AG04450 (cell line): ENCODE measurements at places on chromosomes 13 and 19. TPM values are rescaled to one million over a fixed set of nuclear protein-coding genes. Genes with fewer than 3 reads are reported as not detected.
A peak's percentile ranks its signal among the peaks of the same experiment; 100 is the strongest.

GRCh38 chr13:110648146-110648819 is 32.9 kb downstream of the NAXD start:
- no peak for DNase-seq

TUBA3C gene
- polyA plus RNA-seq, result not detected in 2 replicates

DNA sequence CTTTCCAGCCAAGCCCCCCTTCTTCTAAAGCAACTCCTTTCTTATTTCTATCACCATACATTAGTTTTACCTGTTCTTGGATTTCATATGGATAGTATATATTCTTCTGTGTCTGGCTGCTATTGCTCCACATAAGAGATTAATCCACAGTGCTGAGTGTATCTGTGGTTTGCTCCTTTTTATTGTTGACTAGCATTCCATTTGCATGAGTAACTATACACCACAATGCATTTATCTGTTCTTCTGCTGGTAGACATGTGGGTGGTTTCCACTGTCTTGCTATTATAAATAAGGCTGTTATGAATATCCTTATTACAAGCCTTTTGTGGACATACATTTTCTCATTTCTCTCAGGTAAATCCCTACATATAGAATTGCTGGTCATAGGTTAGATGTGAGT is 138.2 kb downstream of the SLC7A1 start:
- DNase-seq, result no peak

GNG8 gene
- polyA plus RNA-seq, result not detected in 2 replicates

GRCh38 chr13:114118086-114118485 is 14.3 kb downstream of the RASA3 start:
- no peak for DNase-seq

GRCh38 chr13:48790199-48790598 is 136.5 kb downstream of the CYSLTR2 start:
- no peak for DNase-seq

PPP6R1 gene
- 24.5 and 30.1 TPM in 2 replicates for polyA plus RNA-seq

- DNase-seq, result no peak
Observed at GRCh38 chr19:1074544-1075283, 7.7 kb downstream of the ARHGAP45 start.

DNA sequence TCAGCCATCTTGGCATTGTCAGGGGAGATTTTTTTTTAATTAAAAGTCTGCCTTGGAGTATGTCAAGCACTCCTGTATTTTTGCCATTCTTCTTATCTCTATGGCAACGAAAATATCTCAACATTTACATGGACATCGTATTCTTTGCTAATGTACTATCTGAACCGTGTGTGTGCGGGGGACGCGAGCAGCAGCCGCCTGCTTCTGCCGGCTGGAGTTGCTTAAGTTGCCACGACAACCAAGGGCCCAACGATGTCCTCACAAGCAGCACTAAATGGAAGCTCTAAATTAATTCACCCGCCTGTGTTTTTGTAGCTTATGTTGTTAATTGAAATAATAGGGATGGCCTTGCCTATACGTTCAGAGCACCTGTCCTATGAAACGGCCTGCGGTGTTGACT is 309.5 kb downstream of the TEX29 start:
- DNase-seq, result no peak

ZNF540 gene
- 0.41 and 0.48 TPM in 2 replicates for polyA plus RNA-seq

DNA sequence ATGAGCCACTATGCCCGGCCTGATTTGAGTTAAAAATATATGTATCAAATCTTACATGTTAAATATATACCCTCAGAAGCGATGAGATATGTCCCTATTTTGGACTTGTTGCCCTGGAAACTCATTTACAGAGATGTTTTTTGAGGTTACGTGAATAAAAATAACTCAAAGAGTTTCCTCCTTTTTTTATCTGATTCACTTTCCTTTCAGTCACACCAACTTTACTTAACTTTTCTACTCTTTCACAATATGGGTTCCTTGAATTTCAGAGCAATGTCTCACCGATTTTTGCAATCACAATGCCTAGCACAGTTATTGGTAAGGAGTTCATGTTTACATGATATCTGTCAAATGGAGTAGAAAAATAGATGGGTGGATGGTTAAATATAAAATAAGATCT is 2.3 kb downstream of the OR7C2 start:
- DNase-seq, result no peak

CADM4 gene
- polyA plus RNA-seq, result 3.7 and 5.3 TPM in 2 replicates

GRCh38 chr13:100478107-100478809 is 110.3 kb downstream of the GGACT start:
- DNase-seq, result no peak

DNA sequence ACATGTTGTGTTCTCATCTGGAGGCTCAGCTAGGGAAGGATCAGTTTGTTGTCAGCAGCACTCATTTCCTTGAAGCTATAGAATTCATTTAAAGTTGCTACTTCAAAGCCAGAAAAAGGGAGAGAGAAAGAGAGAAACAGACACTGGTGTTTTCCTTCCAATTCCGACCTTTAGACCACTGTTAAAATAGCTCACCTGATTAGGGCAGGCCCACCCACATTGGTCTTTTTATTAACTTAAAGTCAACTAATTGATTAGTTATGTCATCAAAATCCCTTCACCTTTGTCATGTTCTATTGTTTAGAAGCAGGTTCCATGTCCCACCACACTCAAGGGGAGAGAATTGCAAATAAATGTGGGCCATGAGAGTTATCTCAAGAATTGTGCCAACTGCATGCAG is 560.2 kb downstream of the PCDH17 start:
- DNase-seq, result no peak

DNA sequence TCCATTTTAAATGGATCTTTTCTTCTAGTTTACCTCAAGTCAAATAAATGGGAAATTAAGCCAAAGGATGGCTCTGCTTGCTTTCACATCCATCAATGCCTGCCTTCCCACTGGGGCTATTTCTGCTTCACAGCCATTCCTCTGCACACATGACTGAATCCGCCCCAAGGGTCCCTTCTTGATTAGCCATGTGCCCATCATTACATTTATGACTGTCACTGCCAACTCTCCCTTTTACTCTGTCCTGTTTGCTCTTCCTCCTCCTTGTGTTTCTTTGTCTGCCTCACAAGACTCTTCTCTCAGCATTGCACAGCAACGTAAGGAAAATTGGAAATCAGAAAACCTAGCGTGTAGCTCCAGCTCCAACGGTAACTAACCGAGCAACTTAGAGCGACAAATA is 410.2 kb downstream of the TBC1D4 start:
- DNase-seq, result no peak

C2CD4C gene
- 0.05 TPM in 1 of 2 replicates, not detected in the other for polyA plus RNA-seq

DNA sequence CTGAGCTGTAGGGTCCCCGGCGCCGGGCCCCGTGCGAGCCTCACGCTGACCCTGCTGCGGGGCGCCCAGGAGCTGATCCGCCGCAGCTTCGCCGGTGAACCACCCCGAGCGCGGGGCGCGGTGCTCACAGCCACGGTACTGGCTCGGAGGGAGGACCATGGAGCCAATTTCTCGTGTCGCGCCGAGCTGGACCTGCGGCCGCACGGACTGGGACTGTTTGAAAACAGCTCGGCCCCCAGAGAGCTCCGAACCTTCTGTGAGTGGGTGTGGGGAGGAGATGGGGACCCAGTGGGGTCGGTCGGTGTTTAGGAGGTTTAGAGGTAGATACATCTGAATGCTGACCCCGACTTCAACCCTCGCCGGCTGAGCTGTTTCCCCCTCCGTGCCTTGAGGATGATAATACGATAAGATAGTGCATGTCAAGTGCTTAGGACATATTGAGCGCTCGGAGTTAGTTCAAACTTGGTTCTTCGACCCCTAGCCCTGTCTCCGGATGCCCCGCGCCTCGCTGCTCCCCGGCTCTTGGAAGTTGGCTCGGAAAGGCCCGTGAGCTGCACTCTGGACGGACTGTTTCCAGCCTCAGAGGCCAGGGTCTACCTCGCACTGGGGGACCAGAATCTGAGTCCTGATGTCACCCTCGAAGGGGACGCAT is 1.9 kb downstream of the ICAM5 start:
- no peak for DNase-seq

COL4A1 gene
- polyA plus RNA-seq, result 206 and 210 TPM in 2 replicates

GRCh38 chr19:1446713-1447481 is 3.0 kb upstream of the APC2 start:
- no peak for DNase-seq

GRCh38 chr13:108777421-108778420 is 148.3 kb downstream of the MYO16 start:
- peak; percentile 21 for DNase-seq

DNA sequence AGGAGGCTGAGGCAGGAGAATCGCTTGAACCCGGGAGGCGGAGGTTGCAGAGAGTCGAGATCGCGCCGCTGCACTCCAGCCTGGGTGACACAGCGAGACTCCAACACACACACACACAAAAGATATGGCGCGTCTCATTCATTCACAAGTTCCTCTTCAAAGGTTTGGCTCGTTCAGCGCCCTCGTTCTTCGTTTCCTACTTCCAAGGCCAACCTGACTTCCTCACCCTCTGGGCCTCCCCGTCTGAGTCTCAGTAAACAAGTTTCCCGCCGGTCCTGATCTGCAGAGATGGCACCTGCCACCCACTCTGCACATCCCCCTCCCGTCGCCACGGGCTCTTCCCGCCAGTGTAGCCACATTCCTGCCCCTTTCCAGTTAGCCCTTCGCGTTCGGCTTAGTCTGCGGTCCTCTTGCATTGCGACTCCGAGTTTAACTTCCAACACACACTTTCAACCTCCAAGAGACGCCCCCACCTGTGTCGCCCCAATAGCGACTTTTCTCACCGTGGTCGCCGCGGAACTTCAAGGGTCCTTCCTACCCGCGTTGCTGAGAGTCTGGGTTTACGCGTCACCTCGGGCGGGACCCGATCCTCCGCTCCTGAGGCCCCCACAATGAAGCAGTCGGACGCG is 1.3 kb upstream of the BSG start:
- no peak for DNase-seq

KCTD15 gene
- 15.6 and 19.7 TPM in 2 replicates for polyA plus RNA-seq

MAB21L1 gene
- 0.02 and 0.07 TPM in 2 replicates for polyA plus RNA-seq

GRCh38 chr13:48078251-48078656 is 16.6 kb downstream of the MED4 start:
- DNase-seq, result no peak

WDR87 gene
- polyA plus RNA-seq, result not detected in 2 replicates

LRP3 gene
- 9.5 and 15.8 TPM in 2 replicates for polyA plus RNA-seq

FBN3 gene
- polyA plus RNA-seq, result not detected in 2 replicates

SNRPD2 gene
- polyA plus RNA-seq, result 531 and 608 TPM in 2 replicates

DNA sequence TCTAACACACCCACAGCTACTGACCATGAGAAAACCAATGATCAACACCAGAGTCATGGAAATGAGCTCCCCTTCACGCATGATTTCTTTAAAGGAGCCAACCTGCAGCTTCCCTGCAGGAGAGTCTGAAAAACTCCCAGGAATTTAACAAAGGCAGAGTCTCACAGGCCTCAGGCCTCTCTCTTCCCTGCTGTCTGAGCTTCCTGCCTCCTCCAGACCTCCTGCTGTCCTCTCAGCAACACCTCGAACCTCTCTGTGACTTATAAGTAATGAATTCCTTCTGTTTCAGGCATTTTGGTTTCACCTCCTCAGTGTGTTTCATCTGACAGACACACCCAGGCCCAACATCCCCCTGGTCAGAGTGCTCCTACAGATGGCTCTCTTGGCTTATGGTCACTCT is 1044.4 kb downstream of the UQCRFS1 start:
- no peak for DNase-seq

GPR12 gene
- not detected in 2 replicates for polyA plus RNA-seq

GRCh38 chr13:111492341-111492950 is 172.0 kb downstream of the TEX29 start:
- DNase-seq, result no peak

- no peak for DNase-seq
Observed at GRCh38 chr19:42635233-42635539, 40.5 kb upstream of the CEACAM8 start.

ELSPBP1 gene
- polyA plus RNA-seq, result not detected in 2 replicates

PROZ gene
- polyA plus RNA-seq, result not detected in 2 replicates

DNA sequence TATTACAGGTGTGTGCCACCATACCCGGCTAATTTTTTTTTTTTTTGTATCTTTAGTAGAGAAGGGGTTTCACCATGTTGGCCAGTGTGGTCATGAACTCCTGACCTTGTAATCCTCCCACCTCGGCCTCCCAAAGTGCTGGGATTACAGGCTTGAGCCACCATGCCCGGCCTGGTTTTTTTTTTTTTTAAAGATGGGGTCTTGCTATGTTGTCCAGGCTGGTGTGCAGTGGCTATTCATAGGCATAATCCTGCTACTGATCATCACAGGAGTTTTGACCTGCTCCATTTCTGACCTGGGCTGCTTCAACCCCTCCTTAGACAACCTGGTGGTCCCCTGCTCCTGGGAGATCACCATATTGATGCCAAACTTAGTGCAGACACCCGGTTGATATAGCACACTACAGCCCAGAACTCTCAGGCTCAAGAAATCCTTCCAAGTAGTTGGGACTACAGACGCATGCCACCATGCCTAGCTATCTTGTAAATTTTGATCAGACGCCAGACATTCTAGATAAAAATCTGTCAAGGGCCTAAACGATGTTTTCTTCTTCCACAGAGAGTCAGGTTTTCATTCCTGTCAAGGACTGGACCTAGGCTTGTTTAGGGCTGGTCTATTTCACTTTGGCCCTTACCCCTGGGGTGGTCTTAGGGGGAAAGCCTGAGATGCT is 9.5 kb downstream of the PLAUR start:
- no peak for DNase-seq

DNA sequence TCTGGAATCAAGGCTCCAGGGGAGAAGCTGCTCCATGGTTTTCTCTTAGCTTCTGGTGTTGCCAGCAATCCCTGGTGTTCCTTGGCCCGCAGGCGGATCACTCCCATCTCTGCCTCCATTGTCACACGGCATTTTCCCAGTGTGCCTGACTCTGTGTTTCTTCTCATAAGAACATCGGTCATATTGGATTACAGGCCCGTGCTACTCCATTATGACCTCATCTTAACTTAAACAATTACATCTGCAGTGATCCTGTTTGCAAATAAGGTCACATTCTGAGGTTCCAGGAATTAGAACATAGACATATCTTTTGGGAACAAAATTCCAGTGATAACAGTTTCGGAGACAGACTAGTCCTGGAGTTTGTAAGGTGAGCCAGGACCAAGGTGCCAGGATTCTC is 23.5 kb upstream of the ALOX5AP start:
- DNase-seq, result no peak

IRS2 gene
- polyA plus RNA-seq, result 1.5 TPM in 2 replicates

ZNF865 gene
- 0.88 and 1.4 TPM in 2 replicates for polyA plus RNA-seq

DNA sequence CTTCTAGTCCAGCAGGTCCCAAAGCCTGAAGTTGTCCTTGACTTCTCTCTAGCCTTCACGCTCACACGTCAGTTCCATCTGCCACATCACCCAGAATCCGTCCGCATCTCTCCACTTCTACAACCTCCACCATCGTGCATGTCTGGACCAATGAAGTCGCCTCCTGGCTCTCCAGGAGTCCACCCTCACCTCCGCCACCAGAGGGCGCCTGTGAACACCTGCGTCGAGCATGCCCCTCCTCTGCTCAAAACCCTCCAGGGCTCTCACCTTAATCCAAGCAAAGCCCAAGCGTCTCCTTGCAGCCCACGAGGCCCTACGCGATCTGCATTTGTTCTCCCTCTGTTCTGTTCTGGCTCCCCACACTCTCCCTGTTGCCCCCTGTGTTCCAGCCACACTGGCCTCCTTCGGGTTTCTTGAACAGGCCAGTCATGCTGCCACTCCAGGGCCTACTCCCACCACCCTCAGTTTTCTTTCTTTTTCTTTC is 3.7 kb downstream of the USHBP1 start:
- DNase-seq, result no peak

- no peak for DNase-seq
Observed at GRCh38 chr19:44660081-44660480, 11.2 kb upstream of the CEACAM19 start.

SIGLECL1 gene
- polyA plus RNA-seq, result not detected in 2 replicates
